Stimulated activated CD8-positive, alpha-beta memory T cell treated with anti-CD3 and anti-CD28 coated beads, Interleukin-7, amount 100 ng/mL, for 1 hour (primary cell): ENCODE measurements at places on chromosomes 2 and 18.

DNA sequence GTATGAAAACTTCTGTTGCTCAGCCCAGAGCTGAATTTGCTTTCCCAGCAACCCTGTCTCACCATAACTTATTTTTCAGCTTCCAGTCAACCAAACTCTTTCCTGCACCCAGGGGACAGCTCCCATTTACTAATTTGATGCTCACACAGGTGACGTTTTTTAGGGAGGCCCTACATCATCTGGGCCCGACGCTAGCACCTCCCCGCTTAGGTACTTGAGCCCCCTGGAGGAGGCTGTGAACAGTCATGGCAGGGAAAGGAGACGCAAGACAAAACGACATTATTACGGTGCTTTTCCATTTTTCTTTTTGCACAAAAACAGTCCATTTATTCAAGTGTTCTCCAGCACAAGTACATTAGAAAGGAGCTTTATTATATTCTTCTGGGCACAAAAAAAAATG is 59.2 kb upstream of the POMC start:
- no peak for DNase-seq

GRCh38 chr18:32576296-32576916 is 105.7 kb upstream of the GAREM1 start:
- DNase-seq, result no peak

DNA sequence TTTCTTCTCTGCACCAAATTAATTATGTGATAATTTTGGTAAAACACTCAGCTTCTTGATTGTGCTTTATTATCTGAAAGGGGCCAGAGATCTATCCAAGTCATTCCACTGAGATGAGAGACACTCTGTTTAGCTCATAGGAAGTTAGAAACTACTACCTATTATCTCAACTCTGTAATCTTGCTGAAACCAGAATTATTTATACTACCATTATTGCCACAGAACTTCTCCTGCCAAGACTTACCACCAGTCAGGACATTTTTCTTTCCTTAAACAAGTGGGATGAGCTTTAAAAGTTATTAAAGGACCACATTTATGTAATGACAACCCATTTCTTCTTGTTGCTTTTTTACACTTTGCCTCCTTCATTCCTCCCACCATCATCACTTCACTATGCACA is 855.6 kb upstream of the PIK3C3 start:
- no peak for DNase-seq

DNA sequence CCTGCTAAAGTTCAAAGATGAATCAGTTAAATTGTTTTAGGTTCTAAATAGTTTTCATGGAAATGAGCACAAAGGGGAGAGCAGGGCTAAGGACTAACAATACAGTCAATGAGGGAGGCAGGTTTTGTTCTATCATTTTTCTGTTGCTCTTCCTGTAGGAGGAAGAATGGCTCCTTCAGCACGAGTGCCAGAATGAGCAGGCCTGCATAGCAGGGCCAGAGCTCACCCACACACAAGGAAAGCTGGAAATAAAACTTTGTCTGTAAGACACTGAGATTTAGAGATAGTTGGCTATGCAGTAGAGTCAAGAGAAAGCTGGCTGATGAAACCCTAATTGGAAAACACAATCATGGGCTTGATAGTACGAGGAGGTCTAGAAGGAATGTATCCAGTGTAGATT is 313.3 kb downstream of the MBD2 start:
- no peak for DNase-seq

DNA sequence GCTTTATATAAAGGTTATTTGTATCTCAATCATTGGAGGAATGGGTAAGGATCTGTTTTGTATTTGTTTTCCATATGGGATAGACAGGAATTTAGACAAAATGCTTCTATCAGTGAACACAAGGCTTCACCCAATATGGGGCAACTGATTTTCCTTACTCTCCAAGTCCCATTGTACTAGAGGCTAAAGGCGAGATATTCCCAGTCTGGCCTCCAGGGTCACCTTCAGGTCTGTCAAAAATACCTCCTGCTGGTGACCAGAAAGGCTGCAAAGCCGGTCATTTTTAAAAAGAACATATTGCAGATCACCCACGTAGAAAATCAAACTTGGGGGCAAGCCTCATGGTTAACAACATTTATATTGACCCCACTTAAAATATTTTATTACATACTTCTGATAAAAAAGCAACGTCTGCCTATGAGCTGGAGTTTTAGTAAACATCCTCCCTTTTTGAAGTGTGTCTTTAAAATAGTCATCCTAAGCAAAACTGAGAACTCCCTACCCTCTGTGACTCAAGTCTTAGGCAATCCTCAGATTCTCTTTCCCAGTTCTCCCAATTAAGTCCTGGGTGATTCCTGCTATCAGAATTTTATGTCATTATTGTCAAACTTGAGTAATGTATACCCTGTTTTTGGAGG is 276.6 kb downstream of the MREG start:
- DNase-seq, result no peak

DNA sequence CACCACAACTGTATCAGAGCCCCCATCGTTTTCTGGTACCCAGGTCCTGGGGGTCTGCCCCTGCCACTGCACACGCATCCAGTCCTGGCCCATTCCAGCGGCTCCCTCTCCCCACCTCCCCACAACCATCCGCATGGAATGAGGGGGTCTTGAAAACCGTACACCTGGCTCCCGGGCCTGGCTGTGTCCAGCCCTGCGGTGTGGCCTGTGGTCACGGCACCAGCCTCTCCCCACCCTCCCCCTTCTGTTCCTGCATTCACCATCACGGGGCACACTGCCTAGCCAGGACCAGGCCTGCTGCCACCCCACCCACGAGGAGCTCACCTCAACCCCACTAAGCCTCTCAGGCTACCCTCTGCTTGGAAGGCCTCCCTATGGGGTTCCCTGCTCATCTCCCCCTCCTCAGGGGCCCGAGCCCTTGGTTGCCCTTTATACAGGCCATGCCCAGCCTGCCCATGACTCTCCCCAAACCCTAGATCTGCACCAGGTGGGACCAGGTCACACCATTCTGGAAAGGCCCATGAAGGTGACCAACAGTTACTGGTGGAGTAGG is 11.4 kb downstream of the GPR35 start:
- no peak for DNase-seq
